HFFc6 (cell line): ENCODE measurements at places on chromosomes 6 and 20.
A peak's percentile ranks its signal among the peaks of the same experiment; 100 is the strongest.

DNA sequence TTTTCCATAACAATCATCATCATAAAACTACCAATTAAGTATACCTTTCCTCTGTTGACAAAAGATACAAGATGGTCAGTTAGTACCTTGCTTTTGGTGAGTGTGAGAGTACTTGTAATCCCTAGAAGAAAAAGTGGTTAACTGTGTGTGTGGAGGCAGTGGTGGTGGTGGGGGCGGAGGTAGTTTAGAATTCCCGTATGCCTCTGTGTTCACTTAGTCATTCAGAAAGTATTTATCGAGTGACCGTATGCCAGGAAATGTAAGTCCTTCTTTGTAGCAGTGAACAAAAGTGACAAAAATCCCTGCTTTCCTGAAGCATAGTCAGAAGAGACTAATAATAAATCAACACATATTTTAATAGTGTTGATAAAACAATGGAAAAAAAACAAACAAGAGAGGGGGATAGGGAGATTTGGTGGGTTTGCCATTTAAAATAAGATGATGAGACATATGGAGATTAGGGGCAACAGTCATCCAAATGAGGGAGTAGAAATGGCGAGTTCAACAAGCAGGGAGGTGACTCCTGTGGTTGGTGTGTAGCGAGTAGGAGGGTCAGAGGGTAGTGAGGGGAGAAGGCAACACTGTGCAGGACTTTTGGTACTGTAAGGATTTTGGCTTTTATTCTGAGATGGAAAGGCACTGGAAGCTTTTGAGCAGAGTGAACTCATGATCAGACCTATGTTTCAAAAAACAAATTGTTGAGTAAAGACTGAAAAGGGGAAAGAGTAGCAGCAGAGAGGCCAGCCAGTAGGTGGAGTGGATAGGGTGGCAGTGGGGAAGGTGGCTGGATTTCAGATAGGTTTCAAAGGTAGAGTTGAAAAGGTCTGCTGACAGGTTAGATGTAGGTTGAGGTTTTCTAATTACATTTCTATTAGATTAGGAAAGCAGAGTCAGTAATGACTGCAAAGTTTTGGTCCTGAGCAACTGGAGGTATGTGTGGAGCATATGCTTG, 40.3 kb upstream of the SIM1 start:
- DNase-seq: peak; percentile 82

DNA sequence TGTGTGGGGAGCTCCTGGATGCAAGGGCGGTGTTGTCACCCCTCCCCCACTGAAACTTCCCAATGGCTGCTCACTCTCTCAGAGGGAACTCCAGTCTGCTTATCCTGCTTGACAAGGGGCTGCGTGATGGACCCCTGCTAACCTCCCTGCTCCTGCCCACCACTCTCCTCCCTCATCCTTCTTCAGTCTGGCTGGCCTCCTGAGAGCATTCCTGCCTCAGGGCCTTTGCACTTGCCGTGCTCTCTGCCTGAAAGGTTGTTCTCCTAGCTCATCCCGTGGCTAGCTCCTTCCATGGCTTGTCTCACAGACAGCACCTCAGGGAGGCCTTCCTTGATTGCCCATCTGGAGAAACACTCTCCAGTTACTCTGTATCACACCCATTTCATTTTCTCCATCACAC, 73.9 kb upstream of the ZNFX1 start:
- DNase-seq: no peak

GRCh38 chr6:129795261-129795660, 65.9 kb downstream of the TMEM244 start:
- peak; percentile 48 for DNase-seq

DNA sequence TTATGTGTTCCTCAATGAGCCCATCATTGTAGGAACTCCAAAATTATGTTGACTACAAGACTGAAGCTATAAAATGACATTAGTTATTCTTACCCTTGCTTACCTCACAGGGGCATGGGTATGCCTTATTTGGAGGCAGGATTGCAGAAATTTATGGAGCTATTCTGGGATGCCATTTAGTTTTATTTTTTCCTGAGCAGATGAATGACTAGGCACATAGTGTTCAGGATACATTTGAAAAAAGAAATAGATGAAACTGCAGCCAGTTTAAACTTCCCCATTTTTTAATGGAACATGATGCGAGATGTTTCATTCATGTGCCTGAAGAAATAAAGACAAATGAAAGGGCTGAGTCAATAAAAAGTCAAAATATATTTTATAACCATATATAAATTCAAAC, 399.2 kb upstream of the JAG1 start:
- no peak for DNase-seq

- no peak for DNase-seq
These were observed 205.7 kb downstream of the ANKRD60 start for GRCh38 chr20:58022711-58023110.

GRCh38 chr6:100968949-100969348, 87.8 kb upstream of the ASCC3 start:
- no peak for DNase-seq

- DNase-seq: no peak
These were observed 273.1 kb downstream of the CLIC5 start for GRCh38 chr6:45742591-45742990.

GRCh38 chr20:15682690-15683089, 890.6 kb downstream of the KIF16B start:
- peak; percentile 34 for DNase-seq

DNA sequence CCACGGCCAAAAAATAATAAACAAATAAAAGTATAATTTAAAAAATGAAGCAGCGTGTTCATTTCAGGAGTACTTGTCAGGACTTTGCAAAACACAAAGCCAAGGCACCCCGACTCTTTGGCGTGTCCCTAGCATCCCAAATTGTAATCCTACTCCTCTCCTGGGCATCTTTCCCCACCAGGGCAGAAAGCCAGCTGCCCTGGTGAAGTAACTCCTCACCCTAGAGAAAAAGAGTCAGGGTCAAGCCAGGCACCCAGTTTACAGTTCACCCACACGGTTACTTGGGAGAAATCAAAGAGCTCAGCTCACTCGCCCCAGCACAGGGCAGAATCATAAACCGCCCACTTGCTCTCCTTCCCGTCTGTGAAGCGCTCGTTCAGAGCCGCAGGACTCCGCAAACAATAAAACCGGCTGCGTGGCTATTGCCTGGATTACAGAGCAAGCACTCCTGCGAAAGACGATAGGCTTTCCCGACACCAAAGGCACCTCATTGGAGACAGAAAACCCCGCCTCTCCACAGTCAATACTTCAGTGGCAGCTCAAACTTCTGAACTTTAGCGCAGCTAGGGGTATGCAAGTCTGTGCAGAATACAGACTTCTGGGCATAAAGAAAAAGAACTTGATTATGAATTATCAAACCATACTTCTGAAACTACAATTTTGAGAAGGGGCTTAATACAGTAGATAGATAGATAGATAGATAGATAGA, 73.0 kb upstream of the NHSL1 start:
- peak; percentile 70 for DNase-seq

DNA sequence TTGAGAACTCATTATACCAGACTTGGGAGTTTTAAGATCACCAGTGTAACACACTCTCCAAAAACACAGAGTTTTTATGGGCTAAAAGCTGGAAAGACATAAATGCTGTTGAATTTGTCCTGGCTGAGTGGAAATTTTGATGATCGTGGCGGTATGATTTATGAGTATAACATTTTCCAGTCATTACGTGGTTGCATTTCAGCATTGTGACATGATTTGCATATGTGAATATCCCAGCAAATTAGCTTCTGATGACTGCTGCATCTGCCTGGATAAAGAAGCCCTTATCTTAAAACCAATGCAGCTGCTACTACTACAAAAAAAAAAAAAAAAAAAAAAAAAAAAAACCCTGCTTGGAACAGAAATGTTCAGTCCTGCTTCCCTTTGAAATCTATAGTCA, 850.9 kb downstream of the TFAP2A start:
- DNase-seq: no peak

- DNase-seq: no peak
These were observed 327.3 kb downstream of the QKI start for GRCh38 chr6:163741743-163742363.

- no peak for DNase-seq
These were observed 60.6 kb upstream of the MDGA1 start for GRCh38 chr6:37758234-37758633.

DNA sequence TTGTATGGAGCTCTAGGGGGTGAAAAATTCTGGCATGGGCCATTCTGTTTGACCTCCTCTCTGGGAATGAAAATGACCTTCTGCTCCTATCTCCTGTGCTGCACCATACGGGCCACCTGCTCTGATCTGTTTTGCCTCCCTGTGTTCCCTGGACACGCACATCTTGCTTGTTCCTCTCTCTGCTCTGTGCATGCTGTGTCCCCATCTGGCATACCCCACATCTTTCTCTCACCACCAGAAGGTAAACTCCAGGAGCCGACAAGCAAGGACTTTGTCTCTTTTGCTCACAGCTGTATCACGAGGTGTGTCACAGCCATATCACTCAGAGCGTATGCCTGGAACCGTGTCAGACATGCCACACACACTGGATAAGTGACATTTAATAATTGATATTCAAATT, 208.4 kb upstream of the DTNBP1 start:
- no peak for DNase-seq

DNA sequence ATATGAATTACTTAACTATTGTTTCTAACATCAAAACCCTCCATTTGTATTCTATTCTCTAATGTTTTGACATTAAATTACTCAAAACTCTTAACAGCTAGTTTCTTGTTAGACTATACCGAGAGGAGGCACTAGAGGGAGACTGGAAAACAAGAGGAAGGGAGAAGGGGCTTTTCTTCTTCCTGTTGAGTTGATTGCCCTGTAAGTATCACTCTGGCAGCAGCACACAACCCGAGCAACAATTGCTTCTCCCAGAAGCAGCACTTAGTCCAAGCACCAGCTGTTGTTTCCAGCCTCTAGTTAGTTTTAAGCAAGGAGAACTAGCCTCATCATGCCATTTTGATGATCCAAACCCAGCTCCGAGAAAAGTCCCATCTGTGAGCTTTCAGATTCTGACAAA, 603.8 kb downstream of the PRKN start:
- no peak for DNase-seq

DNA sequence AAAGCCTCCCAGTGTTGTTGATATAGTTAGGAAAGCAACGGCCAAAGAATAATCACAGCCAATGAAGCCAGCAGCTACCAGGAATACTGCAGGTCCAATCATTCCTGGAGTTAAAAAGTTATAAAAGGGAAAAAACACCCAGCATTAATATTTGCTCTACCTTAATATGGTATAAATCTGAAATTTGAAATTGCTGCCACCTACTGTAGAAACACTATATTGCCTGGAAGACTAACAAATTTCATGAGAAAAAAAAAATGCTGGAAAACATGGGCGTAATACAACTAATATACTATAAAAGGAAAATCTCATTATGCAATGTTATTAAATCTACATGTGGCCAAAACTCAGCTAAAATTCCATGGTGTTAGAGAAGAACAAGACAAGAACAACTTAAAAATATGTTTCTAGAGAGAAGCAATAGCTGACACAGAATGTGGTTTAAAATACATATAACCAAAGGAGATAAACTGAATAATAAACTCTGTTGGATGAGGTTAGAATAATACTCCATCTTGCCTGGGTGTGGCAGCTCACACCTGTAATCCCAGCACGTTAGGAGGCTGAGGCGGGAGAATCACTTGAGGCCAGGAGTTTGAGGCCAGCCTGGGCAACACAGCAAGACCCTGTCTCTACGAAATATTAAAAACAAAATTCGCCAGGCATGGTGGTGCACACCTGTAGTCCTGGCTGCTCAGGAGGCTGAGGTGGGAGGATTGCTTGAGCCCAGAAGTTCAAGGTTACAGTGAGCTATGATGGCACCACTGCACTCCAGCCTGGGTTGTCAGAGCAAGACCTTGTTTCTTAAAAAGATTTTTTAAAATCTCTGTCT, 43.1 kb downstream of the SLC17A5 start:
- DNase-seq: peak; percentile 58

DNA sequence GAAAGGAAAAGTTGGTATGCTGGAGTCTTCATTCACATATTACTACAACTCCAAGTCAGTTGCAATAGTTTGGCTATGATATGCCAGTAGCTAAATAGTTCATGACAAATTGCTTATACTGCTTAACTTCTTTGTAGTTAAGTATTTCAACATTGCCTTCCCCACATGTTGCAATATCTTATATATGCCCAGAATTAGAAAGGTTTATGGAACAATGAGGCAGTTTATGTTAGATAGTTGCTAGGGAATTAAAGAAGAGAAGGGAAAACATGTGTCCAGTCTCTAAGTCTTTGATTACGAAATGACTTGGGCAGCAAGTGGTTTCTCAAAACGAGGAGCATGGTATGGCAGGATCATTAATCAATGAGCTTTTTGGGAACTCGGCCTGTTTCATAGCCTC, 145.8 kb downstream of the PLCB4 start:
- peak; percentile 91 for DNase-seq

DNA sequence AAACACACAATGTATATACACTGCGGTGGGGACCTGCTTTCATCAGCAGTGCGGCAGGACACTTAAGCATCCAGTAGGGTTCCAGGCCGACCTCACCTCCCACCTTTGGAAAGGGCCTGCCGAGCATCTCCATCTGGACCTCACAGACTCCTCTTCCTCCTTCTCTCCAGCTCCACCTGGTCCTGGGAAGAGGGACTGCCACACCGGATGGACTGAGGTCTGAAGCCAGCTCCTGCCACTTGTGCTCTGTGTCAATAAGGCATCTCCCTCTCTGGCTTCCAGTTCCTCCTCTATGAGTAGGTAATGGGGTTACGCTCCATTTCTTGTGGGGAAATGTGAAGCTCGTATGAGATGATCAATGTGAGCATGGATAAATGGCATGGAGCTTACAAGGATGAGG, 19.1 kb upstream of the NNAT start:
- no peak for DNase-seq

- no peak for DNase-seq
These were observed 985 bp upstream of the VNN2 start for GRCh38 chr6:132758689-132759088.

DNA sequence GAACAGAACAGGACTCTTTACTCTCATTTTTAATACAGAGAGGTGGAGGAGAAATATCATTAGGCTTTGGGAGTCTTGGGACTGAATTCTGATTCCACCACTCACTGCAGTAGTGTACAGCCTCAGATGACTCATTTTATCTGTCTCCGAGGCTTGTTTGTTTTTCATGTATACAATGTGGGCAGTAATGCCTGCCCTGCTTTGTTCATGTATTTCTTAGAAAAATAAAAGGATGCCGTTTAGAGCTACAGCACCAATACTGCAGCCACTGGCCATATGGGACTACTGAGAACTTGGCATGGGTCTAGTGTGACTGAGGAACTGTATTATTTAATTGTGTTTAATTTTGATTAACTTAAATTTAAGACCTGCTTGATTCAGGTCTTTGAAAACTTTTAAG, 41.2 kb upstream of the JAG1 start:
- DNase-seq: peak; percentile 24

GRCh38 chr20:38270869-38271605, 10.5 kb upstream of the KIAA1755 start:
- peak; percentile 89 for DNase-seq

DNA sequence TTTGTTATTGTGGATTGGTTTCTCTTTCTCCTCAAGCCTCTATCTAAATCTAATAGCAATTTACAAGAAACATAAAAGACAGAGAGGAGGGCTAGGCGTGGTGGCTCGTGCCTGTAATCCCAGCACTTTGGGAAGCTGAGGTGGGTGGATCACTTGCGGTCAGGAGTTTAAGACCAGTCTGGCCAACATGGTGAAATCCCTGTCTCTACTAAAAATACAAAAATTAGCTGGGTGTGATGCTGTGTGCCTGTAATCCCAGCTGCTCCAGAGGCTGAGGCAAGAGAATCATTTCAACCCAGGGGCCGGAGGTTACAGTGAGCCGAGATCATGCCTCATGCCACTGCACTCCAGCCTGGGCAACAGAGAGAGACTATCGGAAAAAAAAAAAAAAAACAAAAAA, 46.6 kb downstream of the SLC2A12 start:
- no peak for DNase-seq

- peak; percentile 60 for DNase-seq
These were observed 29.9 kb downstream of the METTL24 start for GRCh38 chr6:110328259-110328658.

GRCh38 chr6:44049163-44049988, 77.9 kb downstream of the MRPL14 start:
- DNase-seq: no peak
